RWPE1 (cell line): ENCODE measurements at places on chromosomes 4 and X.

- DNase-seq = no peak
Observed at GRCh38 chrX:120087289-120088017, 10.0 kb upstream of the RHOXF2B start.

- DNase-seq = no peak
Observed at GRCh38 chr4:47550899-47551548, 65.9 kb downstream of the ATP10D start.

DNA sequence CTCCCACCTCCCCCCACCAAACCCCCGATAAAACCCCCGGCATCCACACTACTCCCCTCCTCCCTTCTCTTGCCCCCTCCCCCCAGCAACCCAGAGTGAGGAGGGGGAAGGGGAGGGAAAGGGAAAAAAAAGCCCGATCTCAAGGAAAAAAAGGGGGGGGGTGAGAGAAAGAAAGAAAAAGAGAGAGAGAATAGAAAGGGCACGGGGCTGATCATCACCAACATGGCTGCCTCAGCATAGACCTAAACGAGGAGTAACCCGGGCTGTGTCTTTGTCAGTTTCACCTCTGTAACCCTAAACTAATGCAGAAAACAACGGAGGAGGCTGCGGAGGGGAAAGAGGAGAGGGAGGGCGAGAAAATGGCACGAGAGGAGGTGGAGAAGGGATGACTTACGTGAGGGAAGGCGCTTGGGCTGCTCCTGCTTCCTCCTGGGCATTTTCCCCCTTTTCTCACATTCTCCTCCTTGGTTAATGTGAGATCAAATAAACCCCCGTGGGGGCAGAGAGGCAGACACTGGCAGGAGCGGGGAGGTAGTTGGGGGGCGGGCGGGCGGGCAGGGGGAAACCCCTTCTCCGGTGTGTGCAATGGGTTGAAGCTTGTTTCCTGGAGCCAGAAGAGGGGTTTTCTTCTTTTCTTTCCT, 532 bp downstream of the ZNF827 start:
- DNase-seq = peak; percentile 44

DNA sequence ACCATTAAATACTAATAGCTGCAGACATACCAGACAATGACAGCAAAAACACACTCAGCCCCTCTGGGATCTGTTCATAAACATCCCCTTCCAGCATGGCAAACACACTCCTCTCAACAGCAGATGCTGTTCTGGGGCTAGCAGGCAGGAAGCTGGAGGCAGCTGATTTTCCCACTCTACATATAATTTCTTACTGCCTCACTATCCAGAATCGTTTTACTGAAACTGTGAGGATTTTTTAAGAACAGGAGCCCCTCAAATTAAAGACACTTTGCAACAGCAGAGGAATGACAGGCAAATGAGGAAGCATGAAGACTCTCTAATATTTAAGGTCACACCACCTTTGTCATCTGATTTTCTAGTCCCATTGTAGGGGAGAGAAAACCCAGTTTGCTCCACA, 2.2 kb downstream of the MAPK10 start:
- DNase-seq = no peak

DNA sequence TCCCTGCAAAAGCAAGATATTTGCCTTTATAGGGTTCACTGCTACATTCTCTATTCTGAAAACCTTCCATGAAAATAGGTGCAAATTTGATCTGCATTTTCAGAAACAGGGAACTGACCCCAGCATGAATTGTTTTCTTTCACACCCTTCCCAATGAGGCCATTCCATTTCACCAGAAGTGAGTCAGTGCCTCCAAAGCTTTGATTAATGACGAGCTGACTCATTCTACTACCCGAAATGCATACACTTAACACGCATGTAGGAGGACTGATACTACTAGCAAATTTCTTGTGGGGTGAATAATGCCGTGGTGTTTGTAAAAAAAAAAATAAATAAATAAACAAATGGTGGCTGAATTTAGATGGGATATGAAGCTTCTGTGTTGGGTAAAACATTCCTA, 146.9 kb upstream of the FGF13 start:
- DNase-seq = peak; percentile 62

DNA sequence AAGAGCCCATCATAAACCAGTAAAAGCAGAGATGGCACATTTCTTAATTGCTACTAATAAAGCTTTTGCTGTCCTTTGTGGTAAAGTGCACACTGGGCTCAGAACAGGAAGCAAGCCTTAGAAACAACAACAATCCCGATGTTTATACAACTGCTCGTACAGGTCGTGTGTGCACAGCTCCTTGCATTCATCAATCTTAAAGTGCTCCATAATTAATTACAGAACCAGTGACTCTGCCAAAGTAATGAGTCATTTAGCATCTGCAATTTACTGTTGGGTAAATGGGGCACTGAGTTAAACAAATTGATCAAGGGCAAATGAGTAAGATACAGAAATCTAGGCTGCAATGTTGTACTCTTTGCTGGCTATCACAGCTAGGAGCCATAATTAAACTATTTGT, 61.3 kb upstream of the TXK start:
- no peak for DNase-seq

DNA sequence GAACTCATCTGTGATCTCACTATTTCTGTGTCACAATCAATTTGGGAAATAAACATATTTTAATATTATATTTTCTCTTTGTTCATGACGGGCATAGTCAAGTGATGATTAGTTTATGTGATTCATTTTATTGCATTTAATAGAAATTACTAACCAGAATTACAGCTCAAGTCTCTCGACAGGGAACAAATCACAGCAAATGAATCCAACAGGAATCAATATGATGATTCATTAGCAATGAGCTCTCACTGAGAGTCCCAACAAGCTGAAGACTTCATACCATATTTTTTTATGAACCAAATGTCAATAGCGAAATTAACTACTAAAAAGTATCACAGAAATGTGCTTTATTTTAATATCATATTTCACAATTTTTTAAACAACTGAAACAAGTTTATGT, 649.7 kb downstream of the GRID2 start:
- peak; percentile 4 for DNase-seq

GRCh38 chrX:104697294-104697693, 131.3 kb downstream of the IL1RAPL2 start:
- DNase-seq = no peak

- DNase-seq = no peak
Observed at GRCh38 chr4:19152264-19152663, 1099.4 kb upstream of the SLIT2 start.

DNA sequence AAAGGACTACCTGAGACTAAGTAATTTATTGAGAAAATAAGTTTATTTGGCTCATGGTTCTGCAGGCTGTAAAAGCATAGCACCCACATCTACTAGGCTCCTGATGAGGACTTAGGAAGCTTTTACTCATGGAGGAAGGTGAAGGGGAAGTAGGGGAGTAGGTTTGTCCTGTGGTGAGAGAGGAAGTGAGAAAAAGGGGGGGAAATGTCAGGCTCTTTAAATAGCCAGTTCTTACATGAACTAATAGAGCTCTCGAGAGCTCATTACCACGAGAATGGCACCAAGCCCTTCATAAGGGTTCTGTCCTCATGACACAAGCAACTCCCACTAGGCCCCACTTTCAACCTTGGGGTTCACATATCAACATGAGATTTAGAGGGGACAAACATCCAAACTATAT, 125.5 kb upstream of the NRK start:
- DNase-seq = no peak

GRCh38 chr4:52823702-52824092, 38.4 kb upstream of the RASL11B start:
- DNase-seq = no peak

DNA sequence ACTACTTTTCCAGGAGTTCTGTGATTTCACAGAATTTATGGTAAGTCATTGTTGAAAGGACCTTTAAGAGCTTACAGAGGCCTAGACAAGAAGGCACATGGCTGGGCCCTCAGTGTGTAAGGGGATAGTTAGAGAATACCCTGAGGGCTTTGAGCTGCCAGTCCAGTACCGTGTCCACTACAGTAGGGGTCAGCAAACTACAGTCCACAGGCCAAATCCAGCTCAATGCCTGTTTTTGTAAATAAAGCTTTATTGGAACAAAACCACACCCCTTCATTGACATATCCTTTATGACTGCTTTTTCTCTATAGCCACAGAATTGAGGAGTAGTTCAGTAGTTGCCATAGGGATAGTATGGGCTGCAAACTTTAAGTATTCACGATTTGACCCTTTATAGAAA, 176.2 kb downstream of the MID1 start:
- no peak for DNase-seq

GRCh38 chr4:49002931-49003330, 16.9 kb downstream of the CWH43 start:
- no peak for DNase-seq

DNA sequence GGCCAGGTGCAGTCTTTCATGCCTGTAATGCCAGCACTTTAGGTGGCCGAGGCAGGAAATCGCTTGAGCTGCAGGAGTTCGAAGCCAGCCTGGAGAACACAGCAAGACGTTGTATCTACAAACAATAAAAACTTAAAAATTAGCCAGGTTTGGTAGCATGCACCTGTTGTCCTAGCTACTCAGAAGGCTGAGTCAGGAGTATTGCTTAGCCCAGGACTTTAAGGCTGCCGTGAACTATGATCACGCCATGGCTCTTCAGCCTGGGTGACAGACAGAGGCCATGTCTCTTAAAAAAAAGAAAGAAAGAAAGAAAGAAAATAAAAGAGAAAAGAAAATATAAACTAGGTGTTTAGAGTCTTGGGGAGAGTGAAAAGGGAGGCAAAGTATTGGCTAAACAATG, 96.4 kb upstream of the PDE5A start:
- DNase-seq = no peak

GRCh38 chrX:14409341-14409740, 120.0 kb upstream of the GLRA2 start:
- DNase-seq = peak; percentile 26

DNA sequence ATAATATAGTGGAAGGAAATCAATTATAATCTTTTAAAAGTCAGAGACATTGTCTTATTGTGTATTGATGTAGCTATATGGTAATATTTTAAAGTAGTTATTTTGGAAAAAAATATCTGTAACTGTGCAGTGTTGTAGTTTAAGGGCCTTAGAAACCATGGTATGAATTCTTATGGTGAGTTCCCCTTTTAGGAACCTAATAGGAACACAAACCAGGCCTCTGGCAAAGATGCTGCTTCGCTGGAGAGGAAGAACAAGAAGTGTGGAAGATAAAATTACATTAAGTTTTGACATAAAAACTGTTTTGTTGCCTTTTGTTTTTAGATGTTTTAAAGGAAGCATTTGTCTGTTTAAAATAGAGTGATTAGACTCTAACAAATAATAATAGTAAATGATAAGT, 10.9 kb upstream of the TMPRSS11D start:
- DNase-seq = no peak

DNA sequence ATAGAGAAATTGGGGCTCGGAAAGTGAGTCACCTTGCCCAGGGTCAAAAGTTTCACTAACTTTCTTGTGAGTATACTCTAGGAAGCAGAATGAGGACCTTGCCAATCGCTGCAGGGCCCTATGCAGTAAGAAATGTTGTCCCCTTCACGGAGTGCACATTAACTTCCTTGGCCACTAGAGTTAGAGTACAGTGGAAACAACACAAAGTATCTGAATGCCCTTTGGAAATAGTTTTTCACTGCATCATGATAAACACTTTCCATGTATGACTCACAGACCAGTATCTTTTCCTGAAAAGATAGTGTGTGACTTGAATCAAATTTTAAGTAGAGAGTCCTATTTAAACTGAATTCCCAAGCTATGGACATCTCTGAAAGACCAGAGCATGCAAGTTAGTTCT, 45.5 kb upstream of the STK26 start:
- DNase-seq = no peak

DNA sequence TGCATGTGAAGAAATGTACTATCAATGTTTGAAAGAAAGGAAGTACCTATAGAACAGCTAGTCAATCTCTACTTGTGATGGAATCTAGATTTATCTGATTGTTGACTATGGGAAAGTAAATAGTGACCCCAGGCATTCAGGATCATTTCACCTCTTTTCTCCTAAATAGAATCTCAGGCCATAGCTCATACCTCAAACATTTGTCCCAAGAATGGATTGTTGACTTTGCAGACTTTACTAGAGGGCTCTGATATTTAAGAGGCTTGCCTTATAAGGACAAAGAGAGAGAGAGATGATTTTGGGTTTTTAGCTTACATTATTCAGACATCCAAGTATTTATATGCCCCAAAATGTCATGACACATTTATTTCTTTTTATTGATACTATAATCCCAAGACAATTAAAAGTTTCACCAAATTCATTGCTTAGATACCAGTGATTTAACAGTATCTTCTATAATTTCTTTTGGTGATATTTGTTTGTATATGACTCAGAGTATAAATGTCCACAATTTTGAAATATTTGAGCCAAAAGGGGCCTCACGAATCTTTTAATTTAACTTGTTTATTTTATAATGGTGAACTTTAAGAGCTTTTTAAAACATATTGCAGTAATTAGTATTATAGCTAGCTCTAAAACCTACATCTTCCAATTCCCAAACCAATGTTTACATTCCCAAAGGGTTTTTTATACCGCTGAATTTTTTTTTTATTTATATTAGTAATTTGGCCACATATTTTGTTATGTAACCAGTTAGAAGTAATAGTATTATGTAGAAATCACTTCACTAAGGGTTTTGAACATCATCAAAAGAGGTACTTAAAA, 614.1 kb downstream of the PCDH7 start:
- DNase-seq = no peak

- no peak for DNase-seq
Observed at GRCh38 chr4:54255881-54256280, 26.8 kb downstream of the PDGFRA start.

- DNase-seq = no peak
Observed at GRCh38 chr4:74397748-74398426, 32.9 kb downstream of the EREG start.

- DNase-seq = peak; percentile 12
Observed at GRCh38 chrX:24025741-24026403, 1.1 kb downstream of the KLHL15 start.

DNA sequence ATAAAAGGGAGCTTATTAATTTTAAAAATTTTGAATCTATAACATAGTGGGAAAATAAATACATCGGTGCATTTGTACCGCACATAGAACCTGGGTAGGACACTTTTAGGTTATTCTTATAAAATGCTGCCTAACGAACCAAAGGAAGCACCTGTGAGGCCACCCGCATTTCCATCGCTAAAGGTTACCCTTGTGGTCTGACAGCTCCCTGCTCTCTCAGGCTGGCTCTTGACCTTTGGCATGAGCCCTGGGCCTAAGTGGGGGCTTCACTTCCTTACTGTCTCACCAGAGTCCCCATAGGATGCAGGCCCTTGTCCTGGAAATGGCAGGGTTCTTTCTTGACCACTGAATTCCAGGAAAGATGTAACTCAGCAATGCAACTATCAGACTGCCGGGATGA, 46.0 kb downstream of the HADH start:
- no peak for DNase-seq

DNA sequence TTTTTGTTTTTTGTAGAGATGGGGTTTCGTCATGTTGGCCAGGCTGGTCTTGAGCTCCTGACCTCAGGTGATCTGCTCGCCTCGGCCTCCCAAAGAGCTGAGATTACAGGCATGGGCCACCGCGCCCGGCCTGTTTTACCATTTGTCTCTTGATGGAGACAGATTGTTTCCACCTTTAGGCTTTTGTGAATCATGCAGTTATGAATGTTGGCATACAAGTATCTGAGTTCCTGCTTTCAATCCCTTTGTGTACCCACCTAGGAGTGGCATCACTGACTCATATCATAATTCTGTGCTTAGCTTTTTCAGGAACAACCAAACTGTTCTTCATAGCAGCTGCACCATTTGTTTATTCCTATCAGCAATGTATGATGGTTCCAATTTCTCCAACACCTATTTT, 20.2 kb upstream of the MGST2 start:
- DNase-seq = peak; percentile 81
